ENCODE measurements at places on chromosomes 5 and 9.

- DNase-seq: no peak
These were observed at the start of gene PROB1 for GRCh38 chr5:139394654-139395566. PROB1 (minus strand) TSS chr5:139395104; CDS start chr5:139395081, 23 bp downstream.

- no peak for DNase-seq
These were observed 65.3 kb downstream of the CSNK1A1 start for GRCh38 chr5:149485655-149486615.

- peak; percentile 17 for DNase-seq
These were observed 11.7 kb downstream of the EXD3 start for GRCh38 chr9:137411260-137411644.

DNA sequence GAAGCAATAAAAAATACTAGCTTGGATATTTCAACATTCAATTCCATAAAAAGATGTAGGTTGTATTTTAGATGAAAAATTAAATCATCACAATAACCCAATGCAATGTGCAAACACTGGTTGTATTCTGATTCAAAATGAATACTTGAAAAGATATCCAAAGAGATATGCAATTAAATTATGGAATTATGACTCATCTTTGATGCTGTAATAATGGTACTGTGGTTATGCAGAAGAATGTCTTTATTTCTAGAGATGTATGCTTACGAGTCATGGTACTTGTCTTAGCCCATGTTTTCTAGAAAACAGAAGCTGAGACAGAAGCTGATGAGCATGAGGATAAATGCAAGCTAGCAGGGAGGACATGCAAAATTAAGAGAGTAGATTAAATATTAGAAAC is 1941.4 kb upstream of the NUDT12 start:
- no peak for DNase-seq

DNA sequence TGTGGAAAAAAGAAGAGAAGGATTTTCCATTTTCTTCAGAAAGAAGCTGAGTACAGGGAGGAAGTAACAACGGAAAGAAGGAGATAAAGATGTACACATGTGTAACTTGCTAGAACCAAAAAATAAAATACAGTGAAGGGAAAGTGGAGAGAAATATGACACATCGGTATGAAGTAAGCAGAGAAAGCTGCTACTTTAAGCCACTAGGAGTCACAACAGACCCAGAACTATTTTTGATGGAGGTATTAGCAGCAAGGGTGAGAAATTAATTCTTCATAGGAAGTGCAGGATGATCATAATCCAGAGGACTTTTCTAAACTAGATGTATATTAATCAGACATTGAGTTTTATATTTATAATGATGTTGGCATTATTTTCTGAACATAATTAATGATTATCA is 88.5 kb downstream of the FAM174A start:
- no peak for DNase-seq

DNA sequence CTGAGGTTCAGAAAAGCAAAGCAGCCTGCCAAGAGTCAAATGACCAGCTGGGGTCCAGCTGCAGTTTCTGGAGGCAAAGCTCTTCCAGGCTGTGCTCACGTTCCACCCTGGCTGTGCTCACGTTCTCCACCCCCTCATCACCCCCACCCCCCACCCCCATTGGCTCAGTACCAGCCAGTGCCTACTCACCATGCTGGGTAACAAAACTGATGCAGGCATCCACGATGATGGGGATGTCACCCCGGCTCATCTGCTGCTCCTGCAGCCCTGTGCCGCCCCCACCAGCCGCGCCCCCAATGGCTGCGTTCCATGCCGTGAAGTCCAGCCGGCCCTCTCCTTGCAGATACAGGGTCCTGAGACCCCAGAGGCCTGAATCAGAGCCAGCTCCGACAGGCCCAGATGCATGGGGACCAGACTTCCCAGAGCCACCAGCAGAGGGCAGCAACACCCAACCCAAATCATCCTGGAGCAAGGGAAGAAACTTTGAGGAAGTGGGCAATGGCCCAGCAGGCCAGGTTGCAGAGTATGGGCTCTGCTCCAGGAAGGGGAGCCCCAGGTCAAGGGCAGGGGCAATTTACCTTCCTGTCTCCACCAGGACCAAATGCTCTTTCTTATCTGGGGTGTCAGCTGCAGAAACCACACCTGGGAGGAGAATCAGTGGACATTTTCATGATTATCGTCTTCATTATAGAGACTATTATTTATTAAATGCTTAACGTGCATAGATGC is 13.7 kb upstream of the FCHSD1 start:
- peak; percentile 84 for DNase-seq

DNA sequence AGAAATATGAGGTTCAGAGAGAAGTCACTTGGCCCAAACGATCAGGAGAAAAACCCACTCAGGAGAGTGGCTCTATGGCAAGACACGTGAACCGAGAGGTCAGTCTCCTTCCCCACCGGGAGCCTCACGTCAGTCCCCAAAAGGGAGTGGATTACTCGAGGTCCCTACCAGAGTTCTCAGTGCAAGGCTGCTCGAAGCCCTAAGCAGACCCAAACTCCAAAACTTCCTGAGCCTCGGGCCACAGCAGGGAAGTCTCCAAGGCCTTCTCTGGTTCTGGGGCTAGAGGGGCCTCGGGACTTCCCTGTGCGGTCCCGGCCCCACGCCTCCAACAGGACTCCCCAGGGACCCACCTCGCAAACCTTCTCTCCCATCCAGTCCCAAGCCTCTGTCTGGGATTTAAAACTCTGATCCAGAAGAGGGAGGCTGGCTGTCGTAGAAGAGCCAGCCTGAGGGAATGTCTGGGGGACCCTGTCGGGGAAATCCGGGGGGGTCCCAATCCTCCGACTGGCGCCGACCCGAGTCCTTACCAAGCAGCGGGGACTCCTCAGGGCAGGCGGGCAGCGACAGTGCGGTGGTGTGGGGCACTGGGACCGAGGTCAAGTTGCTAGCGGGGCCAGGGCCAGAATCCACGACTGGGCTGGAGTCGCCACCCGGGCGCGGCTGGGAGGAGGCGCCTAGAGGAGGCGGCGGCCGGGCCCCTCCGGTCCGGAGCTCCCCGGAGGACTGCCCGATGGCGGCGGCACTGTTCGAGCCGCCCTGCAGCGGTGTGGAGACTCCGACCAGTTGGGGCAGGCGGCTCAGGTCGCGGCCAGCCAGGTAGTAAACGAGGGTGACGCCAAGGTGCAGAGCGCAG is 679 bp downstream of the B4GALT1 start:
- DNase-seq: no peak

- no peak for DNase-seq
These were observed 209.1 kb upstream of the KCNN2 start for GRCh38 chr5:114152656-114153360.

GRCh38 chr9:20551835-20552234 is 70.5 kb downstream of the MLLT3 start:
- DNase-seq: no peak

- no peak for DNase-seq
These were observed 63.7 kb downstream of the S1PR3 start for GRCh38 chr9:89054865-89055495.

DNA sequence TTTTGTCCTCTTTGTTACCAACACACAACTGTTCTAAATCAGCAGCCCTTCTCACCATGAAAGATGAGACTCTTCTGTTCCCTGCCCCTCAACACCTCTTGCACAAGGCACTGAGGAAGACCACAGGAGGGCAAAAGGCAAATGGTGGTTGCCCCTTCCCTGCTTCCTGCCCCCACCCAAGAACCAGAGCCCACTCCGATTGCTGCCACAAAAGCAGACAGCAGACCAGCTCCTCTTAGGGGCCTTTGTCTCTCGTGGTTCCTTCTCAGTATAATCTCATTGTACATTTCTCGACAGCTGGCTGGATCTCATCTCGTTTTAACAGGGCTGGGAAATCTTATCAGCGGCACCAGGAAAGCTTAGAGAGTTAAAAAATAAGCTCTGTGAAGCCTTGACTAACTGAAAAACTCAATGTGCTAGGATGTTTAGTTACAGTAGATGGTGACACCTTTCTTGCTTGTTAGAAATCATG is 1.1 kb downstream of the MVB12B start:
- no peak for DNase-seq

DNA sequence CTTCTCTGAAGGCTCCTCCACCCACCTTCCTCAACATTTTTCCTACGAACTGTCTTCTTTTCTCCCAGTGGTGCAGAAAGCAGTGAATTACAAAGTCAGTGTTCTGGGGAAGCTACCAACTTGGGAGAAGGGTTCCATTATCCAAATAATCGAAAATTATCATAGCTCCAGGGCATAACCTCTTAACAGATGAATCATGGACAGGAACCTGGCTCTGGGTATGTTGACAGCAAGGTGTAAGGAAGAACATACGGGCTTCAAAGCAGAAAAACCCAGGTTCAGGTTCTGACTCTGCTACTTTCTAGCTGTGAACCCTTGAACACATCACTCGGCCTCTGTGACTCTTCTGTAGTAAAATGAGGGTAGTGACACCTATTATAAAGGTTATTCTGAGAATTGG is 351.3 kb downstream of the ENC1 start:
- DNase-seq: no peak

GRCh38 chr5:121199216-121199999 is 652.3 kb upstream of the FTMT start:
- DNase-seq: no peak

GRCh38 chr5:149792540-149793255 is 62.6 kb downstream of the PPARGC1B start:
- DNase-seq: no peak

DNA sequence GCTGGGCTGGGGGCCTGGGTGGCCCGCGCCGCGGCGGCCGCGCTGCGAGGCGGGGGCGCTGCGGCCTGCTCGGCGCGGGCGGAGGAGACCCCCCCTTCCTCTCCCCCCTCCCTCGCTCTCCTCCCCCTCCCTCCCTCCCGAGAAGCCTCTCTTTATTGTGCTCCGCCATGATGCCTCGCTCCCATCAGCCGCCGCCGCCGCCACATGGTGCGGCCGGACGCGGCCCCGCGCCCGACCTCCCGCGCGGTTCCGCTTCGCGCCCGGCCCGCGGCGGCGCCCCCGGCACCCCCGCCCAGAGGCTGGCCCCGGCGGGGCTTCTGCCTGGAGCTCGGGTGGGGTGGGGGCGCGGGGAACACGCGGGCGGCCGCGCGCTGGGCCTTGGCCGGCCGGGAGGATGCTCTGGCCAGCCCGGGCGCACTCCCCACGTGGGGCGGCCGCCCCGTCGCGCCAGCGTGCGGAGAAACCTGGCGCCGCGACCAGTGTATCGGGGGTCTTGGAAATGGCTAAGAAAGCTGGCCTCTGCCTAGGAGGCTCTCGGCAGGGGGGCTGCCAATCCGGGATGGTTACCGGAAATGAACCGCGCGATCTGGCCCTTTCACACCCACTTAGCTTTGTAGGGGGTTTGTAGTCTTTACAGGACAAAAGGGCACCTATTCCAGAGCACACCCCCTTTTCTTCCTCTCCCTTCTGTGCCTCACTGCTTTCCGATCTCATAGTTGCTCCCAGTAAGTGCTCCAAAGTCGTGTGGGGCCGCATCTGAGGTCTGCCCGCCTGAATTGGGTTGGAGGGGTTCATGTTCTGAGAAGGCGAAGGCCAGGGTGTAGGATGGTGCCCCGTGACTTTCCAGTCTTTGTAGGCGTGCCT is 1.0 kb downstream of the SET start:
- DNase-seq: peak; percentile 75

- peak; percentile 84 for DNase-seq
These were observed 2.4 kb downstream of the LTC4S start for GRCh38 chr5:179795863-179796833.

DNA sequence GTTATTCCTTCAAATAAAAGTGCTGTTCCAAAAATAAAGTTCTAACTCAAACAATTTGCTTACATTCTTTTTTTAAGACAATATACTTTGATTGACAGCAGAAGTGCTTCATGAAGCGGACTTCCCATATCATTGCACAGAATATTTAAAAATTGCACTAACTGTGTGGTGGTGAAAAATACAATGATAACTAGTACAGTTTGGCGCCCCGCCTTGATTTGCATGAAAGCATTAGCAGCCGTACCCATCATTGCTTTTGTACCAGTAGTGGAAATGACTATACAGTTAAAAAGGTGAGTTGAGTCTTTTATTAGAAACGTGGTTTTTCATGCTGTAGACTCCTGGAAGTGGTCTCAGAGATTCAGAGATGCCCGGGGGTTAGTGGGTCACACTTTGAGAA is 69.5 kb upstream of the MAP3K1 start:
- DNase-seq: no peak

DNA sequence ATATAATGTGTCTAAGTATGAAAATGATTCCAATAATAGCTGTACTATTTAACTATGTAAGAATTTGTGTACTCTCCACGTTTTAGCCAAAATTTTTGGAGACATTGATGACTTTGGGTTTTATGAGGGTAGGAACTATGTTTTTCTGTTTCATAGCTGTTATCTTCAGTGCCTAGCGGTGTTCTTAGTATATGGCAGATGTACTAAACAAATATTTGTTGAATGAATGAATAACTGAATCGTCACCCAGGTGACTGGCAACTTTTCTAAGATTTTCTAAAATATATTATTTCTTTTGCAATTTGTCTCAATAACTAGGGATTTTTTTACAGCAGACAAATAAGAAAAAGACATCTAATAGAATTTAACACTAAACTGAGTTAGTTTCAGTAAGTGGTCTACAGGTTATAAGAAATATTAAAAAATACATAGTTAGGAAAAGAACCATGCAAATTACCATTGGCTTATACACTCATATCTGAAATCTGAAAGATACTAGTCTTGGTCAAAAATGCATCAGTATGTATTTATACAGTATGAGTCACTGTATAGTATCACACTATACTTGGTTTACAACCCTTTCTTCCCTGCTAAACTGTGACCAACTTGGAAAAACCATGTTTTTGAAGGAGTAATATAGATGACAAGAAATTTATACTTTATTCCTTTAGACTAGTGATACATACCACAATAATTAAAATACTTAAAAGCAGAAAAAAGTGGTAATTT is 10.5 kb upstream of the ERCC6L2 start:
- no peak for DNase-seq

- no peak for DNase-seq
These were observed 53.8 kb upstream of the PAPPA start for GRCh38 chr9:116099821-116100220.

DNA sequence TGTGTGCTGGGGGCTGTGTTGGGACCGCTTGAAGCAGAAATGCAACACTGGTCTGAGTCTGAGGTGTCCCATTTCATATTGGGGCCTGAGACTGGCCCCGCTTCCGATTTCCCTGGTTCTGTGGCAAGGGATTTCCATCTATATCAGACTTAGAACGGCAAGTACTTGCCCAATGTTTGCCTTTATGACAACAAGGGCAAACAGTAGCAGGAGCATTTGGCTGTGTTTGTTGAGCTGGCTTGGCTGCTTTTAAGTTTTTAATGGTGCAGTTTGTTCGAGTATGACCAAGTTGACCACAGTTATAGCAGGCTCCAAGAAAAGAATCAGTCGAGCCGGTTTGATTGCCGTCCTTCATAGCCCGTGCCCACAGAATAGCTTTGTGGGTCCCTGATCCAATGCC is 17.0 kb downstream of the HSDL2 start:
- DNase-seq: no peak

DNA sequence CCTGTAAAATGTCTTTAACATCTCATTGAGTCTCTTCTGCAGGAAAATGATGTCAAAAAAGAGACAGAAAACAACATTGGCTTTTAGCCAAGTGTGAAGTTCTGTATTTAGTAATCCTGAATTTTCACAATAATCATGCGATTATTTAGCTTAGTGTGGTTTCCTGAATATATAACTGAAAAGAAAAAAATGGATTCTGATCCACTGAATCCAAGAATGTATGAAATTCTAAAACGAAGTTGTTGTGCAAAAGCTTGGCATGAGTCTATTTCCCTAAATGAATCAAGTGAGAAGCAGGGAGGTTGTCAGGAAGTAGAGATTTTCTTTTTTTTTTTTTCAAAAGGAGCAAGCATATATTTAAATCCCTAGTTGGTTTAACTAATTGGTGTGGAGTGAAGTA is 145.9 kb upstream of the CDH6 start:
- no peak for DNase-seq

- DNase-seq: no peak
These were observed 39.8 kb upstream of the NXNL2 start for GRCh38 chr9:88494983-88495721.

Measured in CD4-positive, alpha-beta T cell treated with Interleukin-17A for 4 hours (primary cell).